ENCODE measurements at places on chromosomes 6 and 20.

DNA sequence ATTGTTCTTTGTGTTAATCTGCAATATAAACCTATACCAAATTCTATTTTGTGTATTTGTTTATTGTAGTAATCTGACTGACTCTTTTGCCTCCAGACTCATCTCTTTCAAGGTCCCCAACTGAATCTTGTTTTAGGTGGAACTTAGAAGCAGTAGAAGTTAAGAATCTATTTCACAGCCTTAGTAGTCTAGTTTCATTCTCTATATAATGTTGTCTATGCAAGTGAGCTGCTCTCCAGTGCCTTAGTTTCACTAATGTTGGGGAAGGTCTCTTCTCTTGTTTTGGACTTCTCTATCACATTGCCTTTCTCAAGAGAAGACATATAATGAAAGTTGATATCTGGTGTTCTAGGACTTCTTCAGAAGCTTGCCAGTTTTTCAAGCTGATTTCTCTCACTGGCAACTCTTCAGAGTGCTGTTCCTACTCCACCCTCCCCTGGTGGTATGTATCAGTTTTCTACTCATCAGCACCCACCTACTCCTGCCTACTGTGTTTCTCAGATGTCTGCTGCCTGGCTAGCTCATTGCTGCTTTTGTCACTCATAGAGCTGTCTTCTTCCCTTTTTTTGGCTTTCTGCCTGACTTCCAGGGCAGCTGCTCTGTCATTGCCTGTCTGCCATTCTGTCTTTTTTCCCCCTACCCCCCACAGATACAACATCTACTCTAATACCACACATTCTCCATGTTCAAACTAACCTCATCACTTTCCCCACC, 82.1 kb downstream of the PTPRA start:
- no peak for DNase-seq

DNA sequence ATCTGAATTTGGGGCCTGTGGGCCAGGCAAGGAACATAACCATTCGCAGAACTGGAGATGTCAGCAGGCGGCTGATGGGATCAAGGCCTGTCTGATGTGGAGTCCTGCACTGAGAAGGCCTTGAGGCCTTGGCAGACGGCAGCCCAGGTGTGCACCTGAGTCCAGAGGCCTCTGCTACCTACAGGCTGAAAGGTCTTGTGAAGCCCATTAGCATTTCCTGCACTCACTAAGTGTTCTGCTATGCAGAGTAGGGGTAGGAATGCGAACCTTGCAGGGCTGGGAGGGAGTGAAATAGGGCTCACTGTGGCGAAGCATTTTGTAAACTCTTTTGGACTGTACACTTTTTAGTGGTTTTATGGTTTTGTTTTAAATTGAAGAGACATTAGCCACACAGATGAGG, 48.3 kb upstream of the RNF24 start:
- DNase-seq, result no peak

DNA sequence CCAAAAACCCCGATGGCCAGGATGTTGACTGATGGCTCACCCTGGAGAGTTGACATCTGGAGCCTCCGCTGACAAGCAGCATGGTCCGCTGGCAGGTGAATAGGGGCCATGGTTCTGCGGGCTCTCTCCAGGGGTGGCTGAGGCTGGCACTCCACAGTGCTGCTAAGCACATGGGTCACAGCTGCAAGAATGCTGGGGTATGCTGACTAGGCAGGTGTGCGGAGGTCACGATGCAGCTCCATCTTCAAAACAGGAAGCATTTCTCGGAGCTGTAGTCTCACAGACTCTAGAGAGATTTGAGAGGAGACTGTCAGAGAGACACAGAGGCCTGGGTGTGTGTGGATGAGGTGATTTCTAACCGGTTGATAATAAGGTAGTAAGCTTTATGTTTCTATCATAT, 341.6 kb downstream of the NRN1 start:
- DNase-seq, result no peak

DNA sequence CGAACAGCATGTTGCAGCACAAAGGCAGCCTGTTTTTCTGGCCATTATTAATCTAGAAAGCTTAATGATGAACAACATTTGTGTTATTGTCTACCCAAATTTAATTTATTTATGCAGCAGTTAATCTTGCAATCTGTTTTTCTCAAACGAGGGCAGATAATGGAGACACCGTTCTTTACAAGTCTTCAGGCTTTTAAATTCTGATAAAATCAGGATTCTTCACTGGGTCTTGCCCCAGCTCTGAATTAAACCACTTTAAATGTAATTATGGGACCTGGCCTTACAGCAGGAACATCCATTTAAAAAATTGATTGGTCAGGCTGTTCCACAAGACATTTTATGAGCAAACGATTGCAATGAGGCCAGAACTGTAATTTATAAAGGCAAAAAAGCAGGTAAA, 26.5 kb upstream of the INSM1 start:
- DNase-seq, result no peak

DNA sequence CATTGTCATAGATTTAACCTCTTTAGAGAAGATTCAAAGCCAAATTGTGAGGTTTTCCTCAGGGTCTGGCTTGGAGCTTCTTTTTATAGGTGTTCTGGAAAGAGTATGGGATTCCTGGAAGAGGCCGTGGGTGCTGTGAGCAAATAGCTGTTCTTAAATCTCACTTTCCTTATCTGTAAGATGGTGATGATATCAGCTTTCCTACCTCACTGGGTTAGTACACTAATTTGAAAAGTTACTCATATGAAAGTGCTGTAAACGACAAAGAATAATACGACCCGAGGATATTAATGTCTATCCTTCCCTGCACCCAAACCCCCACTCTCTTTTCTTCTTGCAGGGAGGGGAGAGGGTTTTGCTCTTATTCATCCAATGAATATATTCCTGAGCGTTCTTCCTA, 116.9 kb upstream of the ENPP5 start:
- DNase-seq, result no peak

GRCh38 chr6:132751306-132751705, 6.4 kb downstream of the VNN2 start:
- no peak for DNase-seq

DNA sequence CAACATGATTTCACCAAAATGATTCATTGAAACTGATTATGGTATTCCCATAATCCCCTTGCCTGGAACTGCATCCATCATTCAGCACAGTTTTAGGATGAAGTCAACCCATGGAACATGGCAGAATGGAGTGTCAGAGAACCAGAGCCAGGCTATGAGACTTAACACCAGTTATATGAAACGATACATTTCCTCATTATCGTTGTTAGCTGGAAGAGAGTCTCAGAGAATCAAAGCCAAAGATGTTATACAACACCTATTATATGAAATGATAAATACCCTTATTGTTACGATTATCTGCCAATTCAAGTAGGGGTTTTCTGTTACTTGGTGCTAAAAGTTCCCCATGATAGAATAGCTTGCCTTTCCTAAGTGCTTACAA, 131.2 kb downstream of the BCAS1 start:
- DNase-seq, result no peak

DNA sequence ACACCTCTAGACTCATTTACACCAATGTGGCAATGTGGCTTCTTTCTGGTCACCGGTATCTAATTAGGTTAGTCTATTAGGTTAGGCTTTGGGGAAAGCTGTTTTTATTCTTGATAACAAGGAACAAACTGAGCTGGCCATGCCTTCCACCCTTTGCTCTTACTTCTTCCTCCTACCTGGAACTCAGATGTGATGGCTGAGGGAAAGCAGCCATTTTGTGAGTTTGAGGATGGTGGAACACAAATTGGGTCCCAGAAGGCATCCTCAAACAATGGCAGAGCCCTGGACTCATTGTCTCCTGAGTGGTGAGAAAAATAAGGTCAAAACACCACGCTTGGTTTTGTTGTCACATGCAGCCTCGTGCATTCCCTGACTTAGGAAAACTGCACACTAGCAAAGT, 7.7 kb downstream of the CDH4 start:
- DNase-seq, result no peak

DNA sequence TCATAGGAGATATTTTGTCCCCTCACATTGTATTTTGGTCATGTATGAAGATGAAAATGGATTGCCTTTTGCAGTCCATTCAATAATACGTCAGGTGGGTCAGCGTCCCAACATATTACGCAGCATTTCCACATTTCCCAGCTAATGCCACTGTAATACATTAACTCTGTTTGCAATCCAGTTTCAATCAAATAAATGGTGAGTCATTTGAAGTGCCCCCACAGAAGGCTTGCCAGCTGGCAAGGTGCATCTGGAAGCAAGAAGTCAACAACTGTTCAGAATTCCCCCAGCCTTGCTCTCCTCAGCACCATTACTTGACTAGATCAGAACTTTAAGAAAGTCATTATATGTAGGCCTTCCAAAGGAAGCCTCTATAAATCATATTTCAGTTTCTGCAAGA, 50.4 kb downstream of the PHACTR1 start:
- DNase-seq, result no peak

GRCh38 chr20:49179368-49180277, 8.5 kb downstream of the STAU1 start:
- DNase-seq, result no peak

DNA sequence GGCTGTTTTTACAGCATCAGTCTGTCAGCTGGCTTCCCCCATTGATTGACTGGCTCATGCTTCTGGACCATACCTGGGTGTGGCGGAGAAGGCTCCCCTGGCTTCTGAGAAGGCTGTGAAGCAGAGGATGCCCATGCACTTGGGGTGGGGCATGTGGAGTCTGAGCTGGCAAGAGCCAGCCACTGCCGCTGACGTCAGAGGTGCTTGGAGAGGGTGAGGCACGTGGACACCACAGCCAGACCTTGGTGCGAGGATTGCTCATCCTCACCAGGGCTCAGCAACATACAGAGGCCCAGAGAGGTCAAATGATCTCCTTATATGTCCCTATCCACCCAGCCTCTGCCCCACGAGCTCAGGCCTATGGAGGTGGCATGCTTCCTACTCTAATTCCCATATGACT, 211.2 kb upstream of the PMEPA1 start:
- DNase-seq, result no peak

- no peak for DNase-seq
Observed at GRCh38 chr6:150312395-150312794, 56.4 kb upstream of the IYD start.

GRCh38 chr20:46081074-46081473, 8.7 kb downstream of the NCOA5 start:
- no peak for DNase-seq

GRCh38 chr20:46317685-46318177, 9.4 kb upstream of the CDH22 start:
- DNase-seq, result no peak

- DNase-seq, result no peak
Observed at GRCh38 chr6:5112066-5112799, 27.1 kb downstream of the PPP1R3G start.

GRCh38 chr20:3677733-3678132, 4.1 kb downstream of the ADAM33 start:
- no peak for DNase-seq

DNA sequence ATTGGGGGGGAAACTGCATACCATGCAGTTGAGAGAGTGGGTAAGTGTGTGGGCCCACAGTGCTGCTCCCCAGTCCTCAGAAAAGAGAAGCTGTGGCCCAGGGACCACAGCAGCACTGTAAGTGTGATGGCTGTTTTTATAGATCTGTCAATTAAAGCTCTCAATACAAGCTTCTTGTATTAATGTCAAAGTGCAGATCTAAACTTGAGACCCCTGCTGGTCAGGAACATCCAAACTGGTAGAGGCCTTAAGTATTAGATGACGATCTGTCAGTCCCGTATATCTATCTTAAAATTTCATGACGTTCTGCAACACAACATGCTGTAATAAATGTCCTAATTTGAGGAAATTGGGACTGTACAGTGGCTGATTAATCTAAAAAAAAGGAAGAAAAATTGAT, 74.8 kb downstream of the TULP4 start:
- no peak for DNase-seq

GRCh38 chr20:37301120-37301519, 11.7 kb downstream of the MANBAL start:
- no peak for DNase-seq

DNA sequence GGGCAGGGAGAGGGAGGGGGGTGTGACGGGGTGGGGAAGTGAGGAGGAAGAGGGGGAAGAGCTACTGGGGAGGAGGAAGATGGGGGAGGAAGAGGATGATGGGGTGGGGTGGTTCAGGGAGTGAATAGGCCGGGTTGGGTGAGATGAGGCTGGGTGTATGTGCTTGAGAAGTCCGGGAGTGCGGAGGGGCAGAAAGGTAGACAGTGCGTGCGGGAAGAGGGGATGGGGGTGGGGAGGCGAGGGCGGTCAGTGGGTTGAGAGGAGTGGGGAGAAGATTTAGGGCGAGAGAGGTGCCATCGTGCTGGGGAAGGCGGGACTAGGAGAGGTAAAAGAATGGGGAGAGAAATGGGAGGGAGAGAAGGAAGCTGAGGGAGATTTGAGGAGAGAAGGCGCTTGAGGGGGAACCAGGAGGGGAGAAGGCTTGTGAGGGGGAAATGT, 30.9 kb upstream of the NOTCH4 start:
- DNase-seq, result no peak

- DNase-seq, result no peak
Observed at GRCh38 chr6:2035046-2035445, 210.4 kb downstream of the GMDS start.
